NCI-H526 (cell line): ENCODE measurements at places on chromosomes 6 and 20.

GRCh38 chr20:8097307-8097706 lies 34.8 kb upstream of the PLCB1 start:
- no peak for DNase-seq

- no peak for DNase-seq
These were observed 36.9 kb downstream of the RIN2 start for GRCh38 chr20:19794941-19795340.

- no peak for DNase-seq
These were observed 72.3 kb upstream of the IFNGR1 start for GRCh38 chr6:137291441-137291840.

DNA sequence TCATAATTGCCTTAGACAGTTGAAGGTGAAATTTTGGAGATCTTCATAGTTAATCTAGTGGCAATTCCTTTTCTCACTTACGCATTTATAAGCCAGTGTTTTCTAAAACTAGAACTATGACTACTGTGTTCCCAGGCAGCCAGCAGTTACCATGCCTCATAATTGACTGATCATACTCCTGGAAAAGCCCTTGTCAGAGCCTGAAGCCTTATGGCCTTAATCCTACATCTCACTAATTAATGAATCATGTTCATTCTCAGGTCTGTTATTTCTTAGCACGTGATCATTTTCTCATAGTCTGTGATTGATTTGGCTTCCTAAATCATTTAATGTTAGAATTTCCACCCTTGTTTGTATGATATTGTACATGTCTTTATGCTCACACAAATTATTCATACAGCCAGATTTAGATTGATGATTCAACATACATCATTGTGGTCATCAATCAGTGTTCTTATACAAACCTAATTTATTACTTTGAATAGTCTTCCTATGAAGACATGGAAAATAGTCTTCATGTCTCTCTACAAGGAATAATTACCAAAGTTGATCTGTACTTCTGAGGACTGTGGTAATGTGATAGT lies 132.6 kb upstream of the ASCC3 start:
- no peak for DNase-seq
